Activated CD4-positive, alpha-beta T cell treated with anti-CD3 and anti-CD28 coated beads, Interleukin-2, amount 10 ng/mL, durations not matched to agents 7 days and 5 days (primary cell): ENCODE measurements at places on chromosomes 7 and 10.
A peak's percentile ranks its signal among the peaks of the same experiment; 100 is the strongest.

GRCh38 chr7:69078997-69079769, 519.1 kb upstream of the AUTS2 start:
- no peak for DNase-seq

GRCh38 chr7:151248346-151249033, at the start of gene SMARCD3:
SMARCD3 (minus strand) TSS chr7:151248694; CDS start chr7:151248562, 132 bp downstream.
- DNase-seq, result no peak

- no peak for DNase-seq
Observed at GRCh38 chr10:3769556-3769955, 15.5 kb downstream of the KLF6 start.

GRCh38 chr7:266851-267840, 22.8 kb upstream of the FOXL3 start:
- DNase-seq, result no peak

- DNase-seq, result no peak
Observed at GRCh38 chr7:158933468-158934139, 77.2 kb downstream of the DYNC2I1 start.

GRCh38 chr10:4685491-4685890, 140.5 kb upstream of the AKR1E2 start:
- no peak for DNase-seq

GRCh38 chr10:6593241-6593671, 13.2 kb upstream of the PRKCQ start:
- DNase-seq, result peak; percentile 32

DNA sequence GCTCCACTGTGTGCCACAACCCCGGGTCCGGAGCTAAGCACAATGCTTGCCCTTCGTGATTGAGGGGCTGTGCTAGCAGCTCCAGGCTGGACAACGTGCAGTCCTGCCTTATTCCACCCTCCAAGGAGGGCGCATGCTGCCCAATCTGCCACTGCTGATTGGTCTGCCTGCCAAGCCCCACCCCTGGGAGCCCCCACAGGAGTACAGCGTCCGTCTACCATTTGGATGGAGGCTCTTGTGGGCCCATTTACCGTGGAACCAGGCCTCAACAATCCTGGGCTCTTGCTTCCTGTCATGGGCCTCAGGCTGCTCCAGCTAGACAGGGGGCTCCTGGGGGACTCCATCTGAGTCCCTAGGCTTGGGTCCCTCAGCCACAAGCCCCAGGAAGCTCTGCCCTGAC, 173.3 kb downstream of the SLIT1 start:
- no peak for DNase-seq

DNA sequence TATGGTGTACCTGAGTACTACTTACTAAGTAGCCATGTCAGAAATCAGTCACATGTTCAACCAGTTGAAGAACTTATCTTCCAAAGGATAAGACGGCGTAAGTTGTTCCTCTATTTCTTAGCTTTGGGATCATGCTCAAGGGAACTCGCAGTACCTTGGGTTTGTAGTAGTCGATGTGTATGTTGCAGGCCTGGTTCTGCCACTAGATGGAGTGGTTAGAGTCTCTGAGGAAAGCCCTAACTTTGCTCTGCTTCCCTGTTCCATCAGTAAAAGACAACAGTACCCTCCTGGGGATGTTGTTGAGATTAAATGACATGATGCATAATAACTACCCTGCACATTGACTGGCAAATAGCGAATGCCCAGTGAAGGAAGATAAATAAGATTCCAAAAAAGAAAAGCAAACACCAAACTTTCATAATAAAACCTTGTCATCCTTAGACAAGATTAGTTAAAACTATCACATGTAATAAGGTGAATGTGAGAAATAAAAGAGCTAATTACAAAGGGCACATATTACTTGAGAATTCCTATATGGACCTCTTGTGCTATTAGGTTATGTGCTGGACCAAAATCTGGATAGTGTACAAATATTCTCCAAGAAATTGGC, 165.9 kb downstream of the ABCA13 start:
- no peak for DNase-seq

- DNase-seq, result no peak
Observed at GRCh38 chr7:8128449-8129317, 133.3 kb downstream of the ICA1 start.

DNA sequence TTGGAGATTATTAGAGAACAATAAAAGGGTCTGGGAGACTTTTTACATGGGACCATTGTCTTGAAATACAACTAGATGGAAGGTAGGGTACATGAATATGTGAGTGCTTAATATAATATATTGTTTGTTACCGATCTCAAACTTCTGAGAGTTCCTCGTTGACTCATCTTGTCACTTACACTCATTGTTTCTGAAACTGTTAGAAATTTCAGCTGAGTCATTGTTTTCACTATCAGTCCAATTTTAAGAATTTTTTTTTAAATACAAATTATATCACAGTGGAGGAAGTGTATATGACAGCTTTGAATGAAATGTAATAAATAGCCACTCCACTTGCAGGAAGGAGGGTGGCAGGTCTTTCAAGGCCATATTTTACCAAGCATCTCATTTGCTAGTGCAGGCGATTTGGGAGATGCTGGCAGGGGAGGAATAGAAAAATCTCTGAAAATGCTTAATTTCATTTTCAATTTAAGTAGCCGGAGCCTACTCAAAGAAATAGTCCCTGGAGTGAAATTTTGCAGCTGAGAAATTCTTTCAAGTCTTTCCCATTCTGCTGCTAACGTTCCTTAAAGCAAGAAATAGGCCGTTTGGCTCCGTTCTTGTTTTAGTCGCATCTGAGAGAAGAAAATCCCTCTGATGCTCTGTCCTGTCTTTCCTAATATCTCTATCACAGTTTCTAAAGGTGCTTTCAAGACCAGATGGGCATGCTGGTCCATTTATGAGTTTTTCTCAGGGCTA, 1404.2 kb upstream of the CELF2 start:
- DNase-seq, result no peak

- no peak for DNase-seq
Observed at GRCh38 chr7:28548416-28548815, 136.1 kb downstream of the CREB5 start.

DNA sequence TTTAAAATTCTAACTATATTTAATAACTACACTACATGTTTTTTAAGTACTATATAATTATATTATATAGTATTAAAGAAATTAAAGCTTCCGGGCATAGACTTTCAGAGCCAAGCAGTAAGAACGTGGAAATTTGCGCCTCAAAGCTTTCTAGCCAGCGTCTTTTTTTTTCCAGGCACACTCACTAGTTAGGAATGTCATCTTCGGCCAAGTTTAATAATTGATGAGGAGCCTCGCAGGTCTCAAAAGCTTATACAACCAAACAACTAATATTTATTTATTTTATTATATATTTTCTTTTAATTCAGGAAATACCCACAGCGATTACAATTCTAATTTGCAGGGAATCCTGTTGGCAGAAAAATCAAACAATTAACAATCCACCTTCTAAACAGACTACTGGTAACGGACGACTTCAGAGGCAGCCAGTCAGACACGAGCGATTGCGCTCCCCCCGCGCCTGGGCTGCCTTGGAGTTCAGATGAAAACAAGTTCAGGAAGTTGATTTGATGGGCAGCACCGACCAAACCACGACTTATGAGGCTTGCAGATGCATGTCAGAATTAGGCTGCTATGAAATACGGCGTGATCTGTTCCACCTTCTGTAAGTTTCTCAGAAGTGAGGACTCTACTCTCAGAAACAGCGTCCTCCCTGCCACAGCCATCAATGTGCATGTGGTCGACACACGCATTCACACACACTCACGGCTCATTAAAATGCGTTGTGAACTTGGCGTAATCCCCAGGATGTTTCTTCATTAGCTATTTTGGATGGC, 431.8 kb upstream of the MGMT start:
- DNase-seq, result peak; percentile 83

GRCh38 chr10:112671743-112672142, 224.7 kb downstream of the VTI1A start:
- no peak for DNase-seq

- DNase-seq, result no peak
Observed at GRCh38 chr10:117597216-117597615, 54.7 kb downstream of the EMX2 start.

- DNase-seq, result no peak
Observed at GRCh38 chr10:19120381-19120908, 71.8 kb downstream of the MALRD1 start.

- DNase-seq, result no peak
Observed at GRCh38 chr7:86768967-86769760, 125.5 kb downstream of the GRM3 start.

DNA sequence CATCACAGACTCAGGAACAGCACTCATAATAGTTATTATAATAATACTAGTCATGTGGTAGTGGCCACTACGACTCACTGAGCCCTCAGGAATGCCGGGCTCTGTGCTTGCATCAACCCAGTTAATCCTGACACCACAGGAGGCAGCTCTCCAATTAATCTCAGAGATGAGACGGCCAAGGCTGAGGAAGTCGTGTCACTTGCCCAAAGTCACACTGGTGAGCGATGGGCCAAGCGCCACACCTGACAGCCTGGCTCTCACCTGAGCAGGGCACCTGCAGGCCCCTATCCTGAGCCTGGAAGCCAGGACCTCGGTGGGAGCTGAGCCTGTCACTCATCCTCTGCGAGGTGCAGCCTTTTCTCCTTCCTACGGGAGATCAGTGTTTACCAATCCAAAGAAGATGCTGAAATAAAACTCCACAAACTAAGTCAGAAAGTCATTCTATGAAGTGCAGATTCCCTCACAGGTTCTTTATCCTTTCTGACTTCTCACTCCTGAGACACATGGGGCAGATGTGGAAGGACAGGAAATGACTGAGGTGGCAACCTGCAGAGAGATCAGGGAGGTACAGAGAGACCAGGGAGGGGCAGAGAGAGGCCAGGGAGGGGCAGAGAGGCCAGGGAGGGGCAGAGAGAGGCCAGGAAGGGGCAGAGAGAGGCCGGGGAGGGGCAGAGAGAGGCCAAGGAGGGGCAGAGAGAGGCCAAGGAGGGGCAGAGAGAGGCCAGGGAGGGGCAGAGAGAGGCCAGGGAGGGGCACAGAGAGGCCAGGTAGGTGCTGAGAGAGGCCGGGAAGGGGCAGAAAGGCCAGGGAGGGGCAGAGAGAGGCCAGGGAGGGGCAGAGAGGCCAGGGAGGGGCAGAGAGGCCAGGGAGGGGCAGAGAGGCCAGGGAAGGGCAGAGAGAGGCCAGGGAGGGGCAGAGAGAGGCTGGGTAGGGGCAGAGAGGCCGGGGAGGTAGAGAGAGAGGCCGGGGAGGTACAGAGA, 38.5 kb downstream of the VIPR2 start:
- DNase-seq, result no peak

GRCh38 chr7:106206826-106207541, 77.8 kb downstream of the NAMPT start:
- DNase-seq, result no peak

- DNase-seq, result no peak
Observed at GRCh38 chr7:76353744-76354143, 5.0 kb downstream of the YWHAG start.

GRCh38 chr7:122046402-122046801, 97.6 kb downstream of the AASS start:
- no peak for DNase-seq

- no peak for DNase-seq
Observed at GRCh38 chr10:14425034-14425433, 94.3 kb upstream of the FRMD4A start.

- no peak for DNase-seq
Observed at GRCh38 chr10:22369434-22370072, 24.3 kb downstream of the SPAG6 start.

DNA sequence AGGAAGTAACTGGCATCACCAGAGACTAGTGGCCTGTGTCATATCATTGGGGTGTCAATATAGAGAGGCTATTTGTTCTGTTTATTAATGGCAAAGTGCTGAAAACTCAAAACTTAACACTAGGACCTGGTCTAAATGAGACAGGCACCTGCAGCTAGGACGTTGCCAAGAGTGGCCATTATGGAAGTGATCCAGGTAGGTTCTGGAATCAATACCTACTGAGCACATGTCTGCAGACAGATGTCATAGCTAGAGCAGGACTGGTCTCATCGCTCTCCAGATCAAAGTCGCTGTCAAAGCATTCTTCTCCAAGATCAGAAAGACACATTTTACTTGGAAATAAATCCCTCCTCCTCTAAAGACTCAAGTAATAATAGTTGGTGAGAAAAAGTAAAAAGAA, 40.3 kb downstream of the THNSL1 start:
- DNase-seq, result no peak

DNA sequence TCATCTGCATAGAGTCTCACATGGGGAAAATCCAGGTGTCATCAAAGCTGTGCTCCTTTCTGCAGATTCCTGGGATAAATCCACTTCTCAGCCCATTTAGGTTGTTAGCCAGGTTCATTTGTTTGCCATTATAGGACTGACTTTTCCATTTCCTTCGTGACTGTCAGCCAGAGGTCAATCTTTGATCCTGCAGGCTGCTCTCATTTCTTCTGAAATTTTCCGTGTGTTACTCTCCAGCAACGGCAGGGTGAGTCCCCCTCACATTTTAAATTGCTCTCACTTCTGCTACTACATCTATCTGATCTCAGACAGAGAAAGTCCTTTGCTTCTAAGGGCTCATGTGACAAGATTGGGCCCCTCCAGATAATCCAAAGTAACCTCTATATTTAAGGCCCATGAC, 150.7 kb upstream of the BET1 start:
- no peak for DNase-seq

DNA sequence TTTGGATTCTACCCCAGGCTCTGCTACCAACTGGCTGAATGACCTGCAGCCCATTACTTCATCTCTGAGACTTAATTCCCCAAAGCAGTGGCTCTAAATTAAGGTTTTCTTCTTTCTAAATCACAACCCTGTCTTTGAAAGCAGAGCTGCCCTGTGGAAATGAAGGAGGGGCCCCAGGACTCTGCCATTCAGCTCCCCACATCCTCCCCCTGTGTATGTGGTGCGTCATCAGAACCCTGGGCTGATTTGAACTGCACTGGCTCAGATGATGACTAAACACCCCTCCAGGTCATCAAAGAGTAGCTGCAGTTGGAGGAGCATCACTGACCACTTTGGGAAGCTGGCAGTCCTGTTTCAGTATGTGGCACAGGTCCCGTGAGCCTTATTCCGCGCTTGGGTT, 46.6 kb downstream of the BPGM start:
- DNase-seq, result peak; percentile 14

DNA sequence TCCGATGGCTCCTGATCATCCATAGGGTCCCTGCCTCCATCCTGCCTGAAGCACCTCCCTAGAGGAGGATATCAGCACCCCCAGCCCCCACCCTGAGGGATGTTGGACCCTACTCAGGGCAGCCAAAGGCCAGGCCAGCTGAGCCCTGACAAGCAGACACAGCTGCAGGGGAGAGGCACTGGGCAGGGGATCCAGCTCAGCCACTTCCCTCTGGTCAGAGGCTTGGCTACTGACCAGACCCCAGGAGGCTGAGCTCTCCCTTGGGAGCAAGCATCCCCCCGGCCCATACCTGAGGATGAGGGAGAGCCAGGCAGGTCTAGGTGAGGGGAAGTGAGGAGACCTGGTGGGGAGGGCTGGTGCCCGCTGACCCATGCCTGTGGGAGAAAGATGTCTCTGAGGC, 6.6 kb downstream of the LDB3 start:
- DNase-seq, result no peak

DNA sequence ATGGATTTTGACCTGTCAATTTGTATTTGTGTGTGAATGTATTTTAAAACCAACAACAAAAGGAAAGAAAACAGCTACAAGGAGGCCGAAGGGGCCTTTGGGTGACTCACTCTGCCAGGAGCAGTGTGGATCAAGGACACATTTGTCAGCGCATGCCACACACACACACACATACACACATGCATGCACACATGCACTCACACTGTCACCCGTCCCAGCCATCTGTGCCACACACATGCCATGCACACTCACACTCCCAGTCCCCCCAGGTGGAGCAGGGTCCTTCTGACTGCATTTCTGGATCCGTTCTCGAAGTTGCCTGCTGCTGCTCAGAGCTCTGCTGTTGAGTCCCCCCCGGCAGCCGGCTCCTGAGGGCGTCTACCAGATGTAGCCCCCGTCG, 26.0 kb downstream of the SPOCK2 start:
- no peak for DNase-seq
